ENCODE measurements at places on chromosomes 11 and 22.

DNA sequence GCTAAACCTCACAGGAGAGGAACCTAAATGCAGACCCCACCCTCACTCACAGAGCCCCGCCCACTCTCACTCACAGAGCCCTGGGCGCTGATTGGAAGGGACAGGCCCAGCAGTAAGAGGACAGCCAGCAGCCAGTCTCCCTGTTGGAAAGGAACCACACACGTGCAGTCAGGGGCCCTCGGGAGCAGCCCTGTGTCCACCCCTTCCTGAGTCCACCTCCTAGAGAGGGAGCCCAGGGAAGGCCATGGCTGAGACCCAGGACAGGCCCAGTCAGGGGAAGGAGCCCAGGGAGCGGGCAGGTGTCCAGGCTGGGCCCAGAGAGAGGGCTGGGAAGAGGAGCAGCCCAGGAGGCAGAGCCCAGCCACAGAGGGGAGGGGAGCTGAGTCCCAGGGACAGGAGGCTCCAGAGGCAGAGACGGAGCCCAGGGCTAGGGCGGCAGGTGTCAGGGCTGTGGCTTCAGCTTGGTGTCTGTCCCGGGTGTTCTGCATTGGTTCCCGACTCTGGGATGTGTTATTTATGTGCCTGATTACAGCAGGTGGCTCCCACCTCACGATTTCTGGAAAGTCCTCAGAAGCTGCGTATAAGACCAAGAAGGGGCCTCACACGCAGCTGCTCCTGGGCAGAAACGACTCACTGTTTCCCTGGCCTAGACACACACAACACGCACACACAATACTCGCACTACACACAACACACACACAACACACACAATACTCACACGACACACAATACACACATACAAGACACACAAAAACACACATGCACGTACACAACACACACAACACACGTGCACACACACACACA, 9.0 kb upstream of the APOBEC3H start:
- DNase-seq: no peak

DNA sequence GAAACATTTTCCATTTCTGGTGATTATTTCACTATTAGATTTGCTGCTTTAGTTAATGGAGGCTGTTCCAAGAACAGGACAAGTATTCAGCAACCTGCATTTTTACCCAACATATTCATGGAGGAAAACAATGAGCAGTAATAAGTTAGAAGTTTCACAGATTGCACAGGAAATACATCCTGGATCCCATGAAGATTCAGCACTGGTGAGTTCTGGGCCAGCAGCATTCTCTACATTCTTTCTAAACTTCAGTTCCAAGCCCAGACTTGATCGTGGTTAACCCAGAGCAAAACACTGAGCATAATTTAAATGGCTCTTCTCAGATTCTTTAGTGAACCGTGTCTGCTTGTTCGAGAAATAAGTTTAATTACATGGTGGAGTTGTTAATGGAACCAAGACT, 3.8 kb downstream of the FJX1 start:
- DNase-seq: peak; percentile 46

DNA sequence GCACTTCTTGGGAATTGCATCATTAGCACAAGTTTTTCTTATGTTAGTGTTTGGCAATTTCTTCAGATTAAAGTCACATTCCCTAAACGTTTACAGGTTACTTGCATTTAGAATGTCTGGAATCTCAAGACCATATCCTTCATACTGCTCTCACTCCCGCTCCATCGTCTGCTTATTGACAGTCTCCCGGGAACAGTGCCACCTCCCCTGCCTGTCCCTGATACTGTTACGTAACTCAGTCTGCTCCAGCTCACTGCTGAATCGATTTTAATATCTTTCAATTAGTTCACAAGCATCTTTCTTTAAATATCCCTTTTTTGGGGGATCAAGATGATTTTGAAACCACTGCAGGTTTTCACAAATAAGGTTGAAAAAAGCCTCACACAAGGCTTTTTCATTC, 48.2 kb downstream of the GLYATL2 start:
- DNase-seq: no peak

DNA sequence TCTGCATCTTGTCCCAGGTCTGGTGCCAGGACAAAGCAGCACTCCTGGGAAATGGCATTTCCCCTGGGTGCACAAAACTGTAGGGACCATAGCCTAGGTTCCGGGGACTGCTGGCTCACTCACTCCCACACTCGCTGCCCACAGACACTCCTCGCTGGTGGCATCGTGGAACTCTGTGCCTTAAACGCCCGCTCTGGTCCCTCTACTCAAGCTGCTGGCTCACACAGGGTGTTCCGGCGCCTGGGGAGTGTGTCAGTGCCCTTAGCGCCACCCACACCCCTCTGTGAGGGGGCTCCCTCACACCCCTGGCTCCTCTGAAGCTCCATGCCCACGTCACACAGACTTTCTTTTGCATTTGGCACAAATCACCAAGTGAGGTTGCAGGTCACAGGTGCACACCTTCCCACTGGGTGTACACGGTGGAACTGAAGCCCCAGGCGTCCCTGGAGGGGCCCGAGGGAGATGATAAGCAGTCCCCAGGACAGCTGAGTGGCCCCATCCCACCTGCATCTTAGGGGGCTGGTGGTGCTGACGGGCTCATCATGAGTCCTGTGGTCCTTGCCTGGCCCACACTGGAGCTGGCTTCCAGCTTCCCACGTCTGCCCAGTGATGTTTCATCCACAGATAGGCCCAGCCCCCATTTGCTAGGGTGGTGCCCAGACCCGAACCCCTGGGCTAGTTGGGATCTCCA, 23.2 kb upstream of the DGCR8 start:
- DNase-seq: no peak
